Stimulated activated CD8-positive, alpha-beta memory T cell treated with anti-CD3 and anti-CD28 coated beads, Interleukin-15, amount 100 ng/mL, for 1 hour (primary cell): ENCODE measurements at places on chromosomes 2 and 18.

DNA sequence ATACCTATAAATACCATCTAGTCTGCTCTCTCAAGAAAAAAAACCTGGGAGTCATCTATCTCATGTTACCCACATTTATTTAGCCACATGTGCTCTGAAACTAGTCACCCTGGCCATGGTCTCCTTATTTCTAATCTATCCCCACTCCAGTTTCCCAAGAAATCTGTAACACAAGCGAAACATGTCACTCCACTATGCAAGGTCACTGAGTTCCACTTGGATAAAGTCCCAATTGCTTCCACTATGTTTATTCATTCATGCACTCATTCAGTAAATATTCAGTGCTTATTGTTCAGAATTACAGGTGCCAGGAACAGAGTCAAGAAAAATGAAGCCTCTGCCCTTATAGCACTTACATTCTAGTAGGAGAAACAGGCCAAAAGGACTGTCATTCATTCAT lies 369.4 kb upstream of the CYRIA start:
- DNase-seq, result no peak

GRCh38 chr18:50507120-50507590 lies 52.7 kb upstream of the MAPK4 start:
- no peak for DNase-seq

DNA sequence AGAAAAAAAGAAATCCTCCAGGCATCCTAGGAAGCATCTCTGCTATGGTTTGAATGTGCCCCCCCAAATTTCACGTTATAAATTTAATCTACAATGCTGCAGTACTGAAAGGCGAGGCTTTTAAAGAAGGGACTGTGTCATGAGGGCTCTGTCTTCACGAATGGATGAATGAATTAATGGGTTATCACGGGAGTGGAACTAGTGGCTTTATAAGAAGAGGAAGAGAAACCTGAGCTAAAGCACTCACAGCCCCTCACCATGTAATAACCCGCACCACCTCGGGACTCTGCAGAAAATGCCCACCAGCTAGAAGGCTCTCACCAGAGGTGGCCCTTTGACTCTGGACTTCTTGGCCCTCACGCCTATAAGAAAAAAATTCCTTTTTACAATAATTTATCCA lies 27.6 kb downstream of the RNU4ATAC start:
- no peak for DNase-seq

- no peak for DNase-seq
Measured at GRCh38 chr2:146978577-146979555, 866.0 kb upstream of the ACVR2A start.

DNA sequence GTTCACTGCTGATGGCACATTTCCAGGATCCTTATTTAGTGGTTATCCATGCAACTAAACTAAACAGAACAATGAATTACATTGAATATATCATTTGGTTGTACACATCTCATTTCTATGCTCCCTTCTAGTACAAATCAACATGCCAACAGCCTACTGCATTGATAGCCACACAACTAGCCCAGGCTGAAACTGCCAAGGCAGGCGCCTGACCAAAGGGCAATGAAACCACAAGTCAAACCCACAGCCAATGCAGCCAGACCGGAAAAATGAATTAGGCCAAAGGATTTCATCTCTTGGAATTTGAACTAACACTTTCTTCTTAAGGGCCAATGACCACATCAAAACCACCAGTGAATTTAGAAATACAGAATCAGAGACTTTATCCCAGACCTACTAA lies 196.4 kb downstream of the NOL4 start:
- no peak for DNase-seq

GRCh38 chr2:215479536-215480240 lies 43.8 kb upstream of the FN1 start:
- DNase-seq, result no peak

DNA sequence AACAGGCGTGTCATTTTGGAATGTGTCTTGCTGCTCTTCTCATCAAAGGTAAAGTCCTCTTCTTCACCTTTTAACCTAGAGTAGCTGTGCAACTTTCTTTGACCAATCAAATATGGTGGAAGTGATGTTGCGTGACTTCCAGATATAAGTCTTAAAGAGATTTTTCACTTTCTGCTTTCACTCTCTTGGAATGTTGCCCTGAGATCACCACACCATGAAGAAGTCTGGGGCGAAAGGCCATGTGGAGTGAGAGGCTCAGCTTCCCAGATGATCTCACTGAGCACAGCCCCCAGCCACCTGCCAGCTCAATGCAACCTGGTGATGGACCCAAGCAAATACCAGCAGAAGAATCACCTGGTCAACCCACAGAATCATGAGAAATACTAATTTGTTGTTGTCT lies 7.1 kb upstream of the GALNT3 start:
- DNase-seq, result no peak

DNA sequence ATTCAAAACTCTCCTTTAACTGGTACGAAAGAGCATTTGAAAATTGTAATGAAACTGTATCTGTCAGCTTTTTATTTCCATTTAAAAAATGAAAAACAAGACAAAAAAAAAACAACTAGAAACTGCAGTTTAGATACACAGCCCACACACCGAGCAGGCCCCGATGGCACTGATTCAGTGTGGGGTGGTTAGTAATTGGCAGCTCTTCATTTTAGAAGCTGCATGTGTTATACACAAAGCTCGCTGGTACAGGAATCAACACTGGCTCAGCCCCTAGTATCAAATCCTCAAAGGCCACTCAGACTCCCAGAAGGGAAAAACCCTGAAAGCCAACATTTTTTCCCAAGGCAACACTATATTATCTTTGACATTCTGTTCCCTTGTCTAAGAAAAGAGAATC lies 30.5 kb upstream of the RMDN2 start:
- no peak for DNase-seq

DNA sequence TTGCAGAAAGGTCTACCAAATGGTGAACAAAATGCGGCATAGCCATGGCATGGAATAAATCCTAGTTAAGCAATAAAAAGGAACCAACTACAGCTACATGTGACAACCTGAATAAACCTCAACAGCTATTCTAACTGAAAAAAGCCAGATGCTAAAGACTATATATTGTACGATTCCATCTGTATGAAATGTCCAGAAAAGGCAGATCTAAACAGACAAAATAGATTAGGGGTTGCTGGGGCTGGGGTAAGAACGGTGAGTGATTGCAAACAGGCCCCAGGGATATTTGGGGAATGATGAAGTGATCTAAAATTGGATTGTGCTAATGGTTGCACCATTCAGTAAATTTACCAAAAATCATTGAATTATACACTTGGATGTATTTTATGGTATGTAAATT lies 2.8 kb downstream of the CCDC68 start:
- DNase-seq, result no peak

GRCh38 chr18:21265971-21266673 lies 24.1 kb downstream of the GREB1L start:
- no peak for DNase-seq

GRCh38 chr2:161876416-161876815 lies 197.6 kb downstream of the DPP4 start:
- no peak for DNase-seq

GRCh38 chr2:168596881-168597655 lies 141.0 kb downstream of the CERS6 start:
- no peak for DNase-seq

DNA sequence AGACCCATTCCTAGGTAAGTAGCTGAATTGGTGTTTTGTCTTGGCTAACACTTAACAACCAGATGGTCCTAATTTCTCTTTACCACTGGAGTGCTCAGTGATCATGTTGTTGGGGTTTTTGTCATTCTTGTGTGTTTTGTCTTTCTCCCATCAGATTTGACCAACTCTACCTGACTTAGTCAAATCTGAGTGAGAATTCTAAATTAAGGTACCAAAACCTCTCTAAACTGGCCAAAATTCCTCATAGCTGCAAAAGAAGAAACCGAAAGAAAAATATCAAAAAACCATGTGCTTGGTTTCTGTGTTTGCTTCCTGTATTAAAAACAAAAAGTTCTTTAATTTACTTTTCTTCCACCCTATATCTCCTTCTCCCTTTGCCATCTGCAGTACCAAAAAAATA lies 350.7 kb upstream of the SPHKAP start:
- DNase-seq, result no peak

GRCh38 chr2:170166735-170167134 lies 11.2 kb upstream of the MYO3B start:
- no peak for DNase-seq

GRCh38 chr18:49967171-49967570 lies 153.8 kb upstream of the ACAA2 start:
- DNase-seq, result no peak

GRCh38 chr18:31248783-31249521 lies 69.0 kb upstream of the DSG1 start:
- no peak for DNase-seq

DNA sequence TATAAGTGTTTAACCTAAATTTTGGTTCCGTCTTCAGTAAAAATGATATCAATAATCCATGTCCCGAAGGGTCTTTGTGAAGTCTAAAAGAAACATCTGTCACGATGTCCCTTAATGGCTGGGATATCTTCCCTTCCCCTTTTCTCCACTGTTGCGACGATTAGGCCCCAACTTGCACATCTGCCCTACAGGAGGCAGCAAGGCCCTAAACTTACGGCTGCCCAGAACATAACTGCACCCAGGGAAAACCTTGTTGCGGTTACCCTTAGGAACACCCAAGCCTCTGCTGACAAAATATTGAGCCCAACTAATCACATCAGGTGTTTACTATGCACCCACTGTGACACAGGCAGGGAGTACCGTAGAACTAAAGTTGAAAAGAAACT lies 1.3 kb upstream of the SMAD2 start:
- no peak for DNase-seq

DNA sequence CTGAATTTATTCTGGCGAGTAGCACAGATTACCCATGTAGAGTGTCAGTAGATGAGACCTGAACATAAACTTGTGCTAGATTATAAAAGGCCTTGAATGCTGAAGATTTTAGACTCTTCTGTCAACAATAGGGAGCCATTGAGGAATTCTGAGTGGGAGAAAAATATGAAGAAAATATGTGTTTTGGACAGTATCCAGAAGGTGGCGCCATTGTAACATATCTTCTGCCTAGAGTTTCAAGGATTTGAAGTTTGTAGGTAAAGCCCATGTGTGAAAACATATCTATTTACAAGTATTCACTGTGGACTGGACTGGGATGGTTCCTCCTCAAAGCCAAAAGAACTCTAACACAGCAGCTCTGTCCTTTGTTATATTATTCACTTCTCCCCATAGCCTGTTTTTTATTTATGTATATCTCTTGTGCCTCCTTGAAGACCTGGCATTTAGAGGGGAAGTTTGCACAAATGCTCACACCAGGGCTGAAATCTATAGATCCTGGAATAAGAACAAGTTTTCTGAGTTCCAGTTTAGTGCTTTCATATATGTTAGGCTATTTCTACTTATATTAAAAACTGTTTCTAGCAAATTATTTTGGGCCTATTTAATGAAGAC lies 124.9 kb downstream of the RDH14 start:
- no peak for DNase-seq

- no peak for DNase-seq
Measured at GRCh38 chr2:189379287-189379630, 62.0 kb upstream of the WDR75 start.

GRCh38 chr2:10647886-10648605 lies 41.7 kb downstream of the NOL10 start:
- DNase-seq, result no peak

- DNase-seq, result no peak
Measured at GRCh38 chr2:24824966-24825882, 32.0 kb downstream of the CENPO start.

GRCh38 chr2:28680657-28681056 lies 71.0 kb upstream of the PPP1CB start:
- DNase-seq, result no peak
